Colonic mucosa (tissue), 4 donors: ENCODE measurements at places on chromosomes 5 and 9. TPM values are rescaled to one million over a fixed set of nuclear protein-coding genes. Genes with fewer than 3 reads are reported as not detected.

DNA sequence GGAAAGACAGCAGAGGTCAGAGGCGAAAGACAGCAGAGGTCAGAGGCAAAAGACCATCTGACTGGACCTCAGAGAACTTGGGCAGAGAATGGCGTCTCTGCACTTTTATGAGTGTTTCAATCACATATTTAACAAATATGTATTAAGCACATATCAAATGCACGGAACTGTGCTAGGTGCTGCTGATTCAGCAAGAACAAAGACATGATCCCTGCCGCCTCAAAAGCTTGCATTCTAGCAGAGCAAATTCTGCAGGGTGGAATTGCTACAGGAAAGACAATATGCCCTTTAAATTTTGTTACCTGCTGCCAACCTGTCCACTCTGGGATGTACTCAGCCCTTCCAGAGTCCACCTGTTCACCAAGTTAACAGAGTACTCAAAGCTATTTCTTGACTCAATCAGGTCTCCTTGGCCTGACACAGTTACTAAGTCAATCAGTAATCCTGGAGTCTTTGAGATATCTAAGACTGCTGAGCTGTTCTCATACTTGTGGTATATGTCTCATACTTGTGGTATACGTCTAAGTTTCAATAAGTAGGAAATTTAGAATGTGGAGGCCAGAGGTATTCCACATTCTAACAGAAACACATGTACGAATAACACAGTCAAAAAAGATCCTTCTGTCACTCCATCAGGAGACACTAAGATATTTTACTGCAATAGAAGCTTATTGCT is 131.8 kb downstream of the GNAQ start:
- no peaks in the 10 kb centered on the region for H3K4me1 ChIP-seq
- DNase-seq = no peak
- H3K36me3 ChIP-seq = no peaks in the 10 kb centered on the region

DNA sequence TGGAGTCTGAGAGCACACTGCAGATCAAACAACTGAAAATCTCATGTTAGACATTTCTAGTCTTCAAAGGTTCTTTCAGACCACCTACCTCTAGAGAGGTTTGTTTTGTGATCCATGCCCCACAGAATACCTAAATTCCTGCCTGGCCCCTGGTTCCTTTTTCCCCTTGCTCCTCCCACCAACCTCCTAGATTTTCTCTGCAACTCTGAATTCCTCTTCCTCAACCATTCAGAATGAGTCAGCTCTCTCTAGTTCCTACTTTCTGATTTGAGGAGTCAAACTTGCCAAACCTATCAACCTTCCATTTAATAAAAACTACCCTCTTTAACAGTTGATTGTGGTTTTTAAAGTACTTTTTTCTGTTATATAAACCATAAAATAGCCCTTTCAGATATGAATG is 83.2 kb upstream of the ZNF462 start:
- H3K36me3 ChIP-seq = no peaks in the 10 kb centered on the region
- no peak overlapping the region for H3K4me3 ChIP-seq
- no peaks in the 10 kb centered on the region for H3K27me3 ChIP-seq
- no peak overlapping the region for H3K27ac ChIP-seq
- H3K4me1 ChIP-seq = no peaks in the 10 kb centered on the region
- no peak for DNase-seq

The TBC1D2 gene
- 20.1 TPM for total RNA-seq

The DOCK2 gene
- 4.8 TPM for total RNA-seq

- peaks cover 9% of the 10 kb centered on the region for H3K36me3 ChIP-seq
- H3K4me1 ChIP-seq = no peaks in the 10 kb centered on the region
- H3K4me3 ChIP-seq = no peak overlapping the region
- no peaks in the 10 kb centered on the region for H3K27me3 ChIP-seq
Measured at GRCh38 chr5:10401498-10401897, 40.2 kb upstream of the ROPN1L start.

GRCh38 chr9:31536471-31536870 is 848.0 kb upstream of the ACO1 start:
- no peak overlapping the region for H3K27ac ChIP-seq
- no peak overlapping the region for H3K4me3 ChIP-seq
- H3K4me1 ChIP-seq = no peaks in the 10 kb centered on the region
- DNase-seq = no peak

GRCh38 chr5:86320266-86320665 is 297.5 kb upstream of the COX7C start:
- no peak overlapping the region for H3K27ac ChIP-seq
- H3K4me3 ChIP-seq = no peak overlapping the region
- no peaks in the 10 kb centered on the region for H3K36me3 ChIP-seq

The RORB gene
- 0.13 TPM for total RNA-seq

The SLC2A6 gene
- 2.8 TPM for total RNA-seq

DNA sequence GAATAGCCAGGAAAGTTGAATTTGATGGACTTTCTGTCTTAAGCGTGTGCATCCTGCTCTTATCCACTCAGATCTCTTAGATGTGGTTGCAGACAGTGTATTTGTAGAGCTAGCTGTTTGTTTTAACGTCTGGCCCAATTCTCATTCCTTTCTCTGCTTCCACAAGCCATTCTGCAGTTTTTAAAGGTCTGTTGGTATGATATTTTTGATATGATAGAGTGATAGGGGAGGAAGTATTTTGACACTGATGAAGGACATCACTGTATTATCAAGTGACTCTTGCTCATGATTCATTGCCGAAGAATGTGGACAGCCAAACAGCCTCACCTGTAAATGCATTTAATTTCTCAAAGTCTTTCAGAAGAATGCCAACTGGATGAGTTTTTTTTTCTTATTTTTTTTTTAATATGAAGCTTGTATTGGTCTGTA is 4.5 kb downstream of the TJP2 start:
- no peaks in the 10 kb centered on the region for H3K36me3 ChIP-seq
- DNase-seq = no peak
- H3K4me3 ChIP-seq = no peak overlapping the region
- H3K4me1 ChIP-seq = peaks cover 8% of the 10 kb centered on the region
- H3K27me3 ChIP-seq = no peaks in the 10 kb centered on the region

- no peak overlapping the region for H3K4me3 ChIP-seq
- H3K27me3 ChIP-seq = no peaks in the 10 kb centered on the region
- H3K4me1 ChIP-seq = no peaks in the 10 kb centered on the region
- DNase-seq = no peak
- no peak overlapping the region for H3K27ac ChIP-seq
Measured at GRCh38 chr5:155826611-155827507, 500.1 kb upstream of the SGCD start.

- H3K36me3 ChIP-seq = no peaks in the 10 kb centered on the region
- no peaks in the 10 kb centered on the region for H3K4me1 ChIP-seq
- H3K27me3 ChIP-seq = no peaks in the 10 kb centered on the region
- no peak overlapping the region for H3K27ac ChIP-seq
- no peak for DNase-seq
- H3K4me3 ChIP-seq = no peak overlapping the region
Measured at GRCh38 chr9:126885131-126885641, 24.7 kb downstream of the ZBTB34 start.

The GCNT4 gene
- total RNA-seq = 2.7 TPM

DNA sequence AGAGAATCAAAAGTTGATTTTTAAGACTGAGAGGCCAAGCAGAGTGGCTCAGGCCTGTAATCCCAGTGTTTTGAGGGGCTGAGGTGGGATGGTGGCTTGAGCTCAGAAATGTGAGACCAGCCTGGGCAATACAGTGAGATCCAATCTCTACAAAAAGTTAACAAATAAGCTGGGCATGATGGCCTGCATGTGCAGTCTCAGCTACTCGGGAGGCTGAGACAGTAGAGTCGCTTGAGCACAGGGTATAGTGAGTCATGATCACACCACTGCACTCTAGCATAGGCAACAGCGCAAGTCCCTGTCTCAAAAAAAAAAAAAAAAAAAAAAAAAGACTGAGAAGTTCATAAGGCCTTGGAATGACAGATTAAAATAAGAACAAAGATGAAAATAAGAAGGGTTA is 177.2 kb downstream of the TMEM232 start:
- H3K27ac ChIP-seq = no peak overlapping the region
- H3K27me3 ChIP-seq = no peaks in the 10 kb centered on the region
- no peak for DNase-seq
- H3K4me3 ChIP-seq = no peak overlapping the region

The SLC34A3 gene
- total RNA-seq = not detected

DNA sequence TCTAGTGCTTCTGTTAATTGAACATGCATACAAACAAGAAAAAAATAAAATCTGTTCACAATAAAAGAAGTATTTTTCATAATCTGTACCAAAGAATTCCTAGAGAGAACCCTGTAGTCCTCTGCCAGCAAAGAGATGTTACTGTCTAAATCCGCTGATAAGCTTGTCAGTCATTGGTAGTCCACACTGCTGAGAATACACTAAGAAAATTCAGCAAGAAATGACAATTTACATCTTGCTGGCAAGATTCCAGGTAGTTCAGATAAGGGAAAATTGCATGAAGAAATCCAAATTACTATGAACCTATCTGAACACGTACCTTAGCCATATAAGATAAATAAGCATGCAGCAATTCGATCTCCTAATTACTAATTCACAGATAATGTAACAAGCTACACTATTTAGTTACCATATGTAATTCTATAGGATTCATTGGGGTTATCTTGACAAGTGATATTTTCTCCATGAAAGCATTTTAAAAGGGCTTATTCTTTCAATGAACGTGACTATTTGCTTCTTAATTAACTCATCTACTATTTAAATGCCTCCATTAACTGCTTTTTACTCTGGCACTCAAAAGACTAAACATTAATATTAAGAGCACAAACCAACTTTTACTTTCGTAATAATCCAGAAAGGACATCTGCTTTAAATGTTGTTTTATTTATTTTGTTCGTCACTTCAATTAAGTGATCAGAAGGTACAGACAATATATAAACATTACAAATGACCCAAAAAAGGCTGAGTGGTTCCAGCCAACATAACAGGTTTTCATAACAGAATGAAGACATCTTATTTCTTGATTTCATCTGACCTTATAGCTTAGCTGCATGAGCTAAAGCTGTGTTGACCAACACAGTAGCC is 9.7 kb downstream of the MPDZ start:
- H3K27me3 ChIP-seq = no peaks in the 10 kb centered on the region
- no peak overlapping the region for H3K4me3 ChIP-seq
- no peaks in the 10 kb centered on the region for H3K36me3 ChIP-seq
- no peak overlapping the region for H3K27ac ChIP-seq
- DNase-seq = no peak
- H3K4me1 ChIP-seq = no peaks in the 10 kb centered on the region

The PPP2R2B gene
- 0.35 TPM for total RNA-seq

DNA sequence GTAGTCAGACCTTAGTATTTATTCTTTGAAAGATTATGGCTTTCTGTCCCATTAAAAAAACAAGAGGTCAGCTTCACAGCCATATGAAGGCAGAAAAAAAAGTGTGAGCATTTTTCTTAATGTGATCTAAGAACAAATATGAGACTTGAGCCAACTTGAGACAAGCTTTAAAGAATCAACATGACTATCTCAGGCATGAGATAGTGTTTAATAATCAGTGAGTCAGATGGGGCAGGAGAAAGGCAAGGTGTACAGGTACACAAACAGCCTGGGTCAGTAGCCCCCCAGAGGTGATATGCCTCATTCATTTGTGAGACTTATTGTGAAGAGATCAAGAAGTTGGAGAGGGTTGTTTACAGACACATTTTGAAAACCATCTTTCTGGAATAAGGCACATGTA is 83.6 kb downstream of the GDNF start:
- no peak overlapping the region for H3K27ac ChIP-seq
- H3K36me3 ChIP-seq = no peaks in the 10 kb centered on the region
- no peaks in the 10 kb centered on the region for H3K4me1 ChIP-seq

DNA sequence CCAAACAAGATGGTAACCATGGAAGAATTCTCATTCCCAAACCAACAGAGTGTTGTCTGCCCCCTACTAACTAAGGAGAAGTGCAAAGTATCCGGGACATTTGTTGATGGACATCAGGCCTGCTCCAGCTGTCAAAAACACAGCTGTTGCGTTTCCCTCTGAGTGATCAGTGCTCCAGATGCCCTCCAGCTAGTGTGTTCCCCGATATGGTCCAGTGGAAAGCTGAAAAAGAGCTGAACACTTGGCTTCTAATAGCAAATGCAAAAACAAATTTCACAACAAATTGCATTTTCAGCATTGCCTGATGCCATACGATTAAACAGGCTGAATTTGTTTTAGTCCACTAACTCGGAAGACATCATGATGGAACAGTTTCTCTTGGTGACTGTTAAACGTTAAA is 1398.7 kb downstream of the PTPRD start:
- H3K27me3 ChIP-seq = no peaks in the 10 kb centered on the region
- H3K4me1 ChIP-seq = no peaks in the 10 kb centered on the region
- no peak overlapping the region for H3K27ac ChIP-seq
- H3K4me3 ChIP-seq = no peak overlapping the region

DNA sequence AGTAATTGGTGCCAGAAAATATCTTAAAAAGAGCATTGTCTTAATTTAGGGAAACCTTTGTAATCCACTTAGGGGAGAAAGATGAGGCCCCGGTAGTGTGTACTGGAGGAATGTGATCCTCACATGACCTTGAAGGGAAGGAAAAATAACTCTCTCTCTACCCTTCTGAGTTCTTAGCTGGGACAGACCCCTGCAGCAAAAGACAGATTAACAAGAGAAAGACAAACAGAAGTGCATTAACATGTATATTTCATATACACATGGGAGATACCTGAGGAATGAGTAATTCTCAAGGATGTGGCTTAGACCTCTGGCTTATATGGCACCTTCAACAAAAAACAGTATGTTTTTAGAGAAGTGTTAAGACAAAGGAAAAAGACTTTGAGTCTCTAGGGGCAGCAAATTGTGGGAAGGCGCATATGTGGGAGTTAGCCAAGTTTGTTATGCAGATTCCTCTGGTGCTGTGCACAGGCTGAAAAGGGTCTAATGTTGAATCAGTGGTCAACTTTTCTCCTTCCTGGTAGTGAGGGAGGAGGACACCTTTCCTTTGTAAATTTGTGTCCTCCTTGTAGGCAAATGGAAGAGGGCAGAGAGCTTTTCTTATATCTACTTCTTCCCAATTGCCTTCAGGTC is 138.8 kb downstream of the LRRC70 start:
- H3K4me3 ChIP-seq = no peak overlapping the region
- H3K27ac ChIP-seq = no peak overlapping the region
- H3K36me3 ChIP-seq = no peaks in the 10 kb centered on the region
- DNase-seq = no peak
- H3K27me3 ChIP-seq = no peaks in the 10 kb centered on the region
- H3K4me1 ChIP-seq = no peaks in the 10 kb centered on the region

DNA sequence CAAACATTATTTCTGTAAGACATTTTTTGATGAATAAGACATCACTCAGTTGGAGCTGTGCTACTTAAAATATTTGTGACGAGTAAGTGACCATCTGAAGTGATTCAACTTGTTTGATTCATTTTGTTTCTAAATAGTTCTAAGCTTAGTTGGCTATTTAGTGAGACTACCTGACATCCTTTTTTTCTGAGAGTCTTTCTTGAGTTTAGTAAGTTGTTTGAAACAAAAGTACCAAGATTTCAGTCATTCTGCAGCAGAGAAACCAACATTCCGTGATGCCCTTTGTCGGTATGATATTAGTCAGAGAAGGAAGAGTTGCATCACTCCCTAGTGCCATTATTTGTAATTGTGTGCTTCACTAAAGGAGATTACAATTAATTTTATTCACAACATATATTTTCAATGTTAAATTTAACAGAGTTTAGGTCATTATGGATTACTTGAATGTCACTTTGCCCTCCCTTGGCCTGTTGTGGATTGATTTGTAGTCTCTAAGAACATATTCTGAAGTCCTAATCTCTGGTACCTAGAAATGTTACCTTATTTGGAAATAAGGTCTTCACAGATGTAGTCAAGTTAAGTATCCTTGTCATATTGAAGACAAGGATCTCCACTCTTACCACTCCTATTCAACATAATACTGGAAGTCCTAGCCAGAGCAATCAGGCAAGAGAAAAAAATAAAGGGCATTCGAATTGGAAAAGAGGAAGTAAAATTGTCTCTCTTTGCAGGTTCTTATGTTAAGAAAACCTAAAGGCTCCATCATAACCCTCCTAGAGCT is 212.2 kb downstream of the PCSK1 start:
- H3K27ac ChIP-seq = no peak overlapping the region
- H3K4me1 ChIP-seq = no peaks in the 10 kb centered on the region
- no peak for DNase-seq

The GRIA1 gene
- 0.48 TPM for total RNA-seq

The SPATA31A5 gene
- total RNA-seq = not detected

The PHAX gene
- total RNA-seq = 36.6 TPM
